ENCODE measurements at places on chromosomes 13 and 19.

DNA sequence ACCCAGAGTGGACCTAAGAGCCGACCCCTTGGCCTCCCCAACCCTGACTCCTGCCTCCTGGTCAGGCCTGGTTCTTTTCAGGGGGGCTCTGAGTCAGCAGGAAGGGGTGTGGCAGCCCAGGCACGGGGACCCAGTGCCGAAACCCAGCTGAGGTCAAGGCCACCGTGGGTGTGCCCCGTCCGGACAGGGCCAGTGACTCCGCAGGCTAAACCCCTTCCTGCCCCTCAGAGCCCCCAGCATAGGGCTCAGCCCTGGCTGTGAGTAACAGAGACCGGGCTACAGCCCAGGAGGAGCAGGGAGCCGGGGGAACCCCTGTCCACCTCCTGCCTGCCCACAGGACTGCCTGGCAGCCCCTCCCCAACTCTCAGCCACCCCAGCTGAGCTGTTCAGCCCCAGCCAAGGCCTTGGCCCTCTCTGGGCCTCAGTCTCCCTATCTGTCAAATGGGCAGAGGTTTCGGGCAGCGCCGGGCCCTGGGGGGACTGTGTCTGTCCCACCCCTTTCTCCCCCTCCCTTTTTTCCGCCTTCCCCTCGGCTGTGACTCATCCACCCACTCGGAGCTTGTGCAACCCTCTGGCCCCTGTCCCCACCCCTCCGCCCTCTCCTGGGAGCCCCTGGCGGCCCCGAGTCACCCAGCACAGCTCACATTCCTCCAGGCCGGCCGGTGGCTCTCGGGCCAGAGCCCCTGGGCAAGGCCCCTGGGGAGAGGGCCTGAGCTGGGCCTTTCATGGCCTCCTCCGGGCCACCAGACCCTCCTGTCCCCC lies 8.6 kb downstream of the ZBTB7A start:
- no peak for DNase-seq

- no peak for DNase-seq
These were observed 16.0 kb upstream of the ZDHHC20 start for GRCh38 chr13:21475115-21475514.

GRCh38 chr13:73480779-73481559 lies 422.2 kb downstream of the KLF5 start:
- DNase-seq = no peak

DNA sequence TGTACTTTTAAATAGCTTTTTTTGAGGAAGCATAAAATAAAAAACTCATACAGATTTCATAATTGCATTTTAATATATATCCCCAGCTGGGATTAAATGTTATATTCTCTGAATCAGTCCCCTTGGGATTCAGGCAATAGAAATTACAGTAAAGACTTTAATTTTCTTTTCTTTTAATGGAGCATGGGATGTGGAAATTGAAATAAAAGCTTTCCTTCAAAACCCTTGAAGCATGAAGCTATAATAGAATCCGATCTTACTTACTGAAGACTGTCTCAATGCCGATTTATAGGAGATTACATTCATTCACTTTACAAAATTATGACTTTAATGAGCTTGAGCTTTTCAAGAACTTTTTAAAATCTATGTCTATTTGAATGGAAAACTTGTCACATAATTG lies 243.4 kb downstream of the SPRY2 start:
- DNase-seq = no peak

GRCh38 chr19:17370026-17370587 lies 7.0 kb downstream of the PLVAP start:
- no peak for DNase-seq
